ENCODE measurements at places on chromosomes 7 and 10.

DNA sequence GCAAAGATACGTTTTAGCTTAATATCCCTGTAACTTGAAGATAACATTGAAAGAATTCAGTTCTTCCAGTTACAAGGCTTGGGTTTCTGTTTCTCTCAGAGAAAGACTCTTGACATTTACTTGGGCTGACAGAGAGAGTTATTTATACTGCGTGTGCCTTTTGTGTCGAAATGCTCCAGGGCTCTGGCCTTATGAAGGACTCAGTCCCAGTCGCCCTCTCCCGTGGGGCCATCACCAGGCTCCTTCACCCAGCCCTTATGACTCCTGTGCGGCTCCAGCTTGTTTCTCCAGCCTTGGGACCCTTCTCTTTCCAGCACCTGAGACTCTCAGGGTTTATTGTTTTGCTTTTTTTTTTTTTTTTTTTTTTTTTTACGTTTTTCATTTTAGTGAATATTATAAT, 242.3 kb upstream of the DKK1 start:
- DNase-seq: no peak

DNA sequence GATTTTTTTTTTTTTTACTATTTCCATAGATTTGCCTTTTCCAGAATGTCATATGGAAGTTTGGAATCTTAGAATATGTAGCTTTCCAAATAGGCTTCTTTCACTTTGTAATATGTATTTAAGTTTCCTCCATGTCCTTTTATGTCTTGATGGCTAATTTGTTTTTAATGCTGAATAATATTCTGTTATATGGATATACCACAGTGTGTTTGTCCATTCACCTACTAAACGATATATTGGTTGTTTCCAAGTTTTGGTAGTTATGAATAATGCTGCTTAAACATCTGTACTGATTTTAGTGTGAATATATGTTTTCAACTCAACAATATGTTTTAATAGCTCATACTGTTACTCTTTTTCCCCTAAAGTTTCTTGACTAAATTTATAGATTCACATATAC, 669.8 kb upstream of the PCDH15 start:
- no peak for DNase-seq

- DNase-seq: no peak
These were observed 1.1 kb downstream of the AUTS2 start for GRCh38 chr7:69599286-69599954.

DNA sequence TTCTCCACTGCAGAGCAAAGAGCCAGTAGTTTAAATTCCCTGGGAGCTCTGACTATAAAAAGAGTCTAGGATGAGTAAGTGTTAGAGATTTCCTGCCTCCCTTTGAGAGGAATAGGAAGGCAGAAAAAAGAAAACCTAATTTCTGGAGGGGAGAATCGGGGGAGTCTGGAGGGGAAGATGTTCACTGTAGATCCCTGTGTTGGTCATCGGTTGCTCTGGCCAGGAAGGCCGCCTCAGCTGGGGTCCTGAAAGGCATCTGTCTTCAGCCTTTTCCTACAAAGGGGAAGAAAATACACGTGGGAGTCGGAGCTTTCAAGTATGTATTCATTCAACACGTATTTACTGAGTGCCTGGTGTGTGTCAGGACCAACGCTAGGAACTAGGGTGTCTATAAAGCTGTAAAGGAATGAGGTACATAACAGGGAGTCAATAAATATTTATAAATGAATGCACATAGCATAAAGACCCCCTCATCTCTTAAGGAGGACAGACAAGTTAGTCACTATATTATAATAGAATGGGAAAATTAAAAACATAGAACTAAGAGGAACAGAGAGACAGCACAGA, 101.1 kb downstream of the ICA1 start:
- DNase-seq: no peak

GRCh38 chr10:126309228-126309883, 78.9 kb downstream of the ADAM12 start:
- DNase-seq: no peak

- DNase-seq: no peak
These were observed 2.8 kb upstream of the R3HCC1L start for GRCh38 chr10:98131619-98132018.

DNA sequence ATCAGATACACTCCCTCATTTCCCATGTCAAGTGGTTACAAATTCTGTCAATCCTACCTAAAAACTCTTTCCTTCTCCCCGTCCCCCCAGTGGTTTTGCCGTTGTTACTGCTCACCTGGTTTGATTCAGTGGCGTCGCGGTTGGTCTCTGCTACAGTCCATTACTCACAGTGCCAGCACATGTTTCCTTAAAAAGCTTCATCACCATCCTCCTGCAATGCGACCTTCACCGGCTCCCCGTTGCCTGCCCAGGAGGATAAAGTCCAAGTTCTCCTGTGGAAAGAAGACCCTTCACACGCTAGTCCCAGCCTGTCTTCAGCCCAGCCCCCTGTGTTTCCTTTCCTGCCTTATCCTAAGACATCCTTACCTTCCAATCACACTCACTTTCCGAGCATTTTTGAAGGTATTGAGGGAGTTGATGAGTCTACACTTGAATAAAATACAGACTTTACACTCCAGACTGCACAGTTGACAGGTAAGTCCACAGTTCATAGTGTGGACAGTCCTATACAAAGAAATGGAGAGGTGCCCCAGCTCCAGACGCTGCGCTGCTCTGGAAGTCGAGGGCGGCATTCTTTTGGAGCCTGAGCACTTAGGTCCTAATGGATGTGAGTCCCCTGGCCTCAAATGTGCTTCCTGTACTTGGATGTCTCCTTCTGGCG, 3.4 kb upstream of the LARP4B start:
- DNase-seq: no peak

DNA sequence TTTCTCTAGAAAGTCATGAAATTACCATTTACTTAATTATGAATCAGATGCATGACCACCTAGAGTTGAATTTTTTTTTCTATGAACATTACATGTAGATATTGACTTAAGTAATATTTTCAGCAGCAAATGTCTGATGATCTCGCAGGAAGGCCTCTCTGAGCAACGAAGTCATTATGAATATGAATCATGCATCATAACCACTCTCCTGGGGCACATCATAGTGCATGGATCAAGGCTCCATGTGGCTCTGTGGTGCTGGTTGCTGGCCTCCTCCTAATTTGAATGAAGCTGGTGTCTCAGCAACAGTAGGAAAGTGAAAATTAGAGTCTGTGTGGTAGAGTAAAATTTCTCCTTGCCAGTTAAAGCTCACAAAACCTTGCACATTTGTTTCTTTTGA, 121.4 kb upstream of the INHBA start:
- DNase-seq: no peak

GRCh38 chr7:16770657-16771329, 17.2 kb downstream of the TSPAN13 start:
- DNase-seq: no peak

DNA sequence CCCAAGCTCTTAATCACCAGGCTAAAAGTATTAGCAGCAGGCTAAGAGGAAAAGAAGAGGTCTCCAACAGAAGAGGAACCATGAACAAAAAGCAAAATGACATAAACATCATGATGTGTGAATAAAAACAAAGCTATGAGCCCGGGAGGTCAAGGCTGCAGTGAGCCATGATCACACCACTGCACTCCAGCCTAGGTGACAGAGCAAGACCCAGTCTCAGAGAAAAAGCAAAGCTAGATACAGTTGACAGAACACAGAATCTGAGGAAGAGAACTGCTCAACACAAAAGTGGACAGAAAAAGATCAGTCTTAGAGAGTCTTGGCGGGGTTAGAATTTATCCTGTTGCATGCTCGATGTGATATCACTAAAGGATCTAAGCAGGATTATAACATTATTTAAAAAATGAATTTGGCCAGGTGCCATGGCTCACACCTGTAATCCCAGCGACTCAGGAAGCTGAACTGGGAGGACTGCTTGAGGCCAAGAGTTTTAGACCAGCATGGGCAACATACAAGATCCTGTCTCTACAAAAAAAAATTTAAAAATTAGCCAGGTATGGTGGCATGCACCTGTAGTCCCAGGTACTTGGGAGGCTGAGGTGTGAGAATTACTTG, 37.5 kb downstream of the NT5C2 start:
- no peak for DNase-seq

DNA sequence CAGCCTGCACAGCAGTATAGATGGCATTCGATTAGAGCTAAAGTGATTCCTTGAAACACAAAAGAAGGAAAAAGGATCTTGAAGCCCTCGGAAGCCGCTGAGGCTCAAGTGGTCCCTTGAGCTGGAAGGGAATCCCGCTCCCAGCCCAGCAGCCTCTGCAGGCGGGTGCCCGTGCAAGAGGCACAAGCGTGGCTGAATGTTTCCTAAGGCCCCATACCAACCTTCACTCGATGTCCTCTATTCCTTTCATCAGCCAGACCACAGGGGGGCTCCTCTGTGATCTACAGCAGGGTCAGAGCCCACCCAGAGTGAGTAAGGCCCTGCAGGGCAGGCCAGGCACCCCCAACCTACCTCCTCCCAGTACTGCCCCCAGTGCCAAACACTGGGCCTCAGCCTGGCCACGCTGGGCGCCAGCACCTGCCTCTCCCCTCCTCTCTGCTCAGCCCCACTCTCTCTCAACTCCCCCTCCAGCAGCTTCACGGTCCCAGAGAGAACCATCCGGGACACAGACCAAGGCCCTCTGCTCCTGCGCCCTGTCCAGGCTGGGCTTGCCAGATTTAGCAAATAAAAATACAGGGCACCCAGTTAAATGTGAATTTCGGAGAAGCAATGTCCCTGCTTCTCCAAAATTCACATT, 30.5 kb downstream of the EBF3 start:
- no peak for DNase-seq

GRCh38 chr10:4296161-4296560, 511.2 kb upstream of the KLF6 start:
- no peak for DNase-seq

- DNase-seq: no peak
These were observed 117.4 kb upstream of the PFKP start for GRCh38 chr10:2949948-2950354.

DNA sequence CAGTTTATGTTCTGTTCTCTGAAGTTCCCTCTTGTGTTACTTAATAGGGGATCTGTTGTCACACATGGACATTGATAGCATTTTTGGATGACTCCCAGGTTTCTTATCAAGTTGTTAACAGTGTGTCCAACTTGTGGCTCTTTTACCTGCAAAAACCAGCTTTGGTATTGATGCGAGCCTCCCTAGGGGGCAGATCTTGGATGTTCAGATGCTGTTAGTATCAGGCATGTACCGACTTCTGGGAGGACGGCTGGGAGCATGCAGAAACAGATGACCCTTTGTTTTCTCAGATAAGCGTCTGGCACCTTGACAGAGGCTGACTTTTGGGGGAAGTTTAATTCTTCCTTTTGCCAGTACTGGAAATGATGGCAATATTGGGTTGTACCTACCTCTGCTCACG, 2.2 kb downstream of the PLPP4 start:
- no peak for DNase-seq

- peak; percentile 55 for DNase-seq
These were observed 243.6 kb downstream of the SKIDA1 start for GRCh38 chr10:21281765-21282484.

Measured in trophoblast cell (in vitro differentiated cells and primary cell).